ENCODE measurements at places on chromosomes 12 and 14.

DNA sequence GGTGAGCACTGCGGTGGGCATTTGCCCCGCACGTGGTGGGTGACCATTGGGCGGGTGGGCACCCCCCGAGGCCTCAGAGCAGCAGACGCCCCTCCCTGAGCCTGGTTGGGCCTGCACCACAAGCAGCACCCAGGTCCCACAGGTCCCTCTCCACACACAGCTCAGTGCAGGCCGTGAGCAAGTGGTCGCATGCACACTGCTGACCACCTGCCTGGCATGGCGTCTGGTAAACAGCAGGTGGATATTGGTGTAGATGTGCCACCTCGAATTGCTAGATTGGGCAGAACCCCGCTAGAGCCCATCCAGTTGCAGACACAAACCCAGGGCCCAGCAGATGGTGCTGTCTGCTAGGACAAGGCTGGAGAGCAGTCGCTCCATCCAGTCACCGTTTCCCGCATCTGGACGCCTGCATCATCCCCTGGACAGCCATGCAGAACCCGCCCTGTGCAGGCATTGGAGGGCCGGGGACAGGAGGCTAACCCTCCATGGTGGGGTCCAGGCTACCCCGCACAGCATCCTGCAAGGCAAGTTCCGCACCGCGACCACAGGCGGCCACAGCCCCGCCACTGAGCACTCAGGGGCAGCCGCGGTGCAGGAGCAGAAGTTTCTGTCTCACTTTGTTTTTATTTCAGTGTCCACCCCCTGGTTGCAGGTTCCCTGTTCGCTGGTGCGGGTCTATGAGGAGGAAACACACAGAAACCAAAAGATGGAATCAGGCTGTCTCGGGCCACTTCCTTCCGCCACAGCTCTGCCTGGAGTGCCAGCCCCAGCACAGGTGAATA lies 45.6 kb upstream of the RIMBP2 start:
- no peak for DNase-seq

DNA sequence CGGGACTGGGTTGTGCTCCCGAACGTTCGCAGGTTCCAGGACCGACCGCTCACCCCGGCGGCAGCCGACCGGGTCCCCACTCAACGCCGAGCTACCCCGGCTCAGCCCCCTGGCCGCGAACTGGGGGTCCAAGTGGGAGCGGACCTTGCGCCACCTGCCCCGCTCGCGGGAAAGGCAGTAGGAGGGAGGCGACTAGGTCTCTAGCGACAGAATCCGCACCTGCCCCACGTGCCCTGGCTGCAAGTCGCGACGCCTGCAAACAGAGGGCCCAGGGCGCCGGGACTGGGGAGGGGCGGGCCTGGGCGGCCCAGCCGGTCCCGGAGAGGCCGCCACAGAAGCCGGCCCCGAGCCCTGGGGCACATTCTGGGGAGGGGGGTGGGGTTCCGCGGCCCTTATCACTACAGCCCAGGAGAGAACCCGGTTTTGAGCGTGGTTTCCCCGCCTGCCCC lies 239.2 kb upstream of the CPNE8 start:
- no peak for DNase-seq

DNA sequence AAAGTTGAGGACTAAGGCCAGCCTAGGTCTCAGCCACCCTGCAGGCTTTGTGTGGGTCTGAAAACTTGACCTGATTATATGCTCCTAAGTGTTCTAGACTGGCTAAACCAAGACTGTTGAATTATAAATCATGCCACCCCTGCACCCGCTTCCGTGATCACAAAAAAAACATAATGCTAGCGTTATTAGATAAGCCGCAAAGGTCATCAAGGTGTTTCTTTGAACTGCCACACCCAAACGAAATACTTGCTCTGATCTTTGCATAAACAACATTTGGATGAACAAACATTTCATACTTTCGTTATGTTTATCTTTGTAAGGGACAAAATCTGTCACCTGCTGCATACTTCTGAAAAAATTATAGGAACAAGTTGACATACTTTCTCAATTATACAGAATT lies 2.5 kb downstream of the SMCO2 start:
- DNase-seq = no peak

- DNase-seq = no peak
Measured at GRCh38 chr12:29350080-29350479, 30.9 kb downstream of the ERGIC2 start.

DNA sequence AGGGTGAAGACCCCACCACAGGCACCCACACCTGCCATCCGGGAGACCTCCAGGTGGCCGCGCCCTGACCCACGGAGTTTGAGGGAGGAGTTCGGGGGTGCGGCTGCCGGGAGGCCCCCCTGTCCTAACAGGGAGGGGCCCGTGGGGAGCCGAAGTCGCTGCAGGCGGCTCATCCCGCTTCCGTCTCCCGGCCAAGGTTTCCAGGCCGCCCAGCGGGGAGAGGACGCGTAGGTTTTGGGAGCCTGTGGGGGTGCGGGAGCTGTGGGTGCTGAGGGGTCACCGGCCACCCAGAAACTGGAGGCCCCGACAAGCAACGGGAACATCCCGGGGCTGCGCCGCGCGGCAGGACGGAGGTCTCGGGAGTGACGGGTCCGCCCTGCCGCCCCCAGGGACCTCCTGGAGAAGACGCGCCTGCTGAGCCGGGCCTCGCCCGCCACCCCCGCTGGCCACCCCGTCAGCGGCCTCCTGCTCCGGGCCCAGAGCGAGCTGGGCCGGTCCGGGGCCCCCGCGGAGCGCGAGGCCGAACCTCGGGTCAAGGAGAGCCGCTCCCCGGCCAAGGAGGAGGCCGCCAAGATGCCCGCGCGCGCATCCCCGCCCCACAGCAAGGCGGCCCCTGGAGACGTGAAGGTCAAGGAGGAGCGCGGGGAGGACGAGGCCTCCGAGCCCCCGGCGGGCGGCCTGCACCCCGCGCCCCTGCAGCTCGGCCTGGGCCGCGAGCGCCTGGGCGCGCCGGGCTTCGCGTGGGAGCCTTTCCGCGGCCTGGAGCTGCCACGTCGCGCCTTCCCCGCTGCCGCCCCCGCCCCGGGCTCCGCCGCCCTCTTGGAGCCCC lies 27.6 kb downstream of the LRCOL1 start:
- DNase-seq = no peak

DNA sequence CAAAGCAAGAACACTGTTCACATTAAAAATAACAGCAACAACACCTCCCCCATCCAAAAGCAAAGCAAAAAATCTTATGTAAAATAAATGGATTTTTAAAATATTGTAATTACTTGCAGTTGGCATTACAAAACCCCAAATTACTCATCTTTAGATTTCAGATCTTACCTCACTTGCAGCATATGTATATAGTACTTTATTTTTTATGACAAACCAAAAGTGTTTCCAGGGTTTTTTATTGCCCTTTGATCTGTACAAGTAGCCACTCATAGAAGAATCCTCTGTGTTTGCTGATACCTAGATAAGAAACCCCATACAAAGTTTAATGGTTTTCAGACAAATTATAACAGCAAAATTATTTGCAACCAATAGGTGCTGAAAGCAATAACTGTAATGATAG lies 12.2 kb upstream of the NR2C1 start:
- no peak for DNase-seq

DNA sequence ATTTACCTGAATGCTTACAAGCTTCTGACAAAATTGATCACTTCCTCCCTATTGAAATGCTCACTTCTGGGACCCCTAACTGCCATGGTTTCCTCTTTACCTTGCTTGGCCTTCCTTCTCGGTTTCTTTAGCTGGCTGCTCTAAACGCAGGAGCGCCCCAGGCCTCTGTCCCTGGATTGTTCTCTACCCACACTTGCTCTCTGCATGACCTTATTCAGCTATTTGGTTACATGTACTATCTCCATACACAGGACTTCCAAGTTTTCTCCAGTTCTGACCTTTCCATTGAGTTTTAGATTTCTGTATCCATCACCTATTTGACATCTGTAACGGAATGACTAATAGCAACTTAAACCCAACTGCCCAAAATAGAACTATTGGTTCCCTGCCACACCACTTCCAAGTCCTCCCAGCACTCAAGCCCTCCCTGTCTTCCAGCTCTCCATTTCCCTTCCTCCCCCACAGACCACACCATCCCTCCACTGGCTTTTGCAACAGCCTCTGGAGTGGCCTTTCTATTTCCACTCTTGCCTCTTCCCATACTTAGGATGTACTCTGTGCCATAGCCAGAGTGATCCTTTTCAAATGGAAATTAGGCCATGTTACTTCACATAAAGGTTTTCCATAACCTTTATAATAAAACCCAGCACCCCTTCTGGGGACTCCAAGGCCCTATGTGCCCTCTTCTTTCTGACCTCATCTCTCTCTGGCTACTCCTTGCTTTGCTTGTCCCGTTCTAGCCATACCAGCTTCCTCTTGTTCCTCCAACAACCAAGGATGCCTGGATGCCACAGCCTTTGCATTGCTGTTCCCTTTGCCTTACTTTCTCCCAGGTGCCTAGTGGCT lies 202.2 kb downstream of the AEBP2 start:
- DNase-seq = no peak

- no peak for DNase-seq
Measured at GRCh38 chr14:65167072-65167645, 64.8 kb upstream of the MAX start.

DNA sequence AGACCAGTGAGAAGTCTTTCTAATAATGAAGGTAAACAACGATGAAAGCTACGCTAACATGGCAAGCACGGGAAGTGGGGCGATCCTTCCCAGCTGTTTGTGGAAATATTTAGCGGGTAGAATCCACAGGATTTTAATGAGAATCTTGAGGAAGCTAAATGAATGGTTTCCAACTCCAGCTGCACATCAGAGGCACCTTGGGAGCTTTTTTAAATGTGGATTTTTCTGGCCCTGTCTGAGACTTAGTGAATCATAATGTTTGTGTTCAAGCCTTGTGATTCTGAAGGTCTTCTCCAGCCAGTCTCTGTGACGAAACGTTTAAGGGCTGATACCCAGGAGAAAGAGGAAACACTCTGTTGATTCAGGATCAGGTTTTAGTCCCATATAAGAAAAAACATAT lies 169.8 kb downstream of the CAPZA3 start:
- DNase-seq = no peak

GRCh38 chr12:34400986-34401658 lies 378.8 kb downstream of the ALG10 start:
- DNase-seq = peak; percentile 70

DNA sequence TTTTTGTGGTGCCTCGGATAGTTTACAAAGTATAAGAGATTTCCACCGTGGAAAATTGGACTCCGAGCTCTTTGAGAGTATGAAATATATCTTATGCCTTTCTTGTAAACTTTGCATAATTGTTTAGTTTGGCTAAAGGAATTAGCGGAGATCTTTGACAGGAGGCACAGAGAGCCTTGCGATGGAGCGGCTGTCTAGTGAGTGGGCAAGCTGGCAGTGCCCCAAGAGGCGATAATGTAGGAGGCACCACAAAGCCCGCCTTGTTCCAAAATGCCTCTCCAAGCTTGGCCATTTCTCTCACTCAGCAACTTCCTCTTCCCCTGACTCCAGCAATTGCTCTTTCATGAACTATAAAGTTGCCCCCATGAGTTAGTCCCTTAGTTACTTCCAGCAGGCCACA lies 270.1 kb upstream of the PRICKLE1 start:
- no peak for DNase-seq

GRCh38 chr12:99800605-99801004 lies 153.1 kb downstream of the GARIN6 start:
- DNase-seq = no peak

DNA sequence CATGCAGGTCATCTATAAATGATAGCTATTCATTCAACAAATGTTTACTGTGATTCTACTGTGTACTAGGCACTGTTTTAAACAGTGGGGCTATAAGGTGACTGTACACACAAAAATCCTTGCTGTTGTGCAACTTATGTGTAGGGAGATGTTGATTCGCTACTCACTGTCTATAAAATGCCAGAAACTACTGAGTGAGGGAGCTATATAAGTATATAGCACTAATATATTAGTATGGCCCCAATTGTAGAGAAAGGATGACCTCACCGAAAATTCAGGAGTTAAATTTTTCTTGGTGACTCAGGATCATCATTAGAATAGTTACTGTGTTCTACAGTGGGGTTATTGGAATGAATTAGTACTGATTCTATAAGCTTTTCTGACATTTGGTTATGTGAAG lies 117.4 kb downstream of the TGFB3 start:
- no peak for DNase-seq

DNA sequence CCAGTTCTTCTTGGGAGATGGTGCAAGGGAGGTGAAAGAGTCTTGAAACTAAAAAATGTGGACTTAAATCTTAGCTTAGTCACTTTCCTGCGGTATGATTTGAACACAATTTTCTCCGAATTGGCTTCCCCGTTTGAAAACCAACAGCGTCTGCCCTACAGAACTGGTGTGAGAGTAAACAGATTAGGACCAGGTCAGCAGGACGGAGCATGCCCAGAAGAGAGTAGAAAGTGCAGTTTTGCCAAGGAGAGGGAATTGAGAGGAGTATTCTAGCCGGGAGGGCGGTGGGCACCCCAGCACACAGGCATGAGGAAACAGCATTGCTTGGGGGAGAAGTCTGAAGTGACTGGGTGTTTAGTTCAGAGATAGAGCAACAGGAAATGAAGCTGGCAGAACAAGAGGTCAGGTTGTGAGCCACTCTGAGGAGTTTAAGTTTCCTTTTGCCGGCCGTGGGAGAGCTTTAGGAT lies 927.1 kb downstream of the VRK1 start:
- no peak for DNase-seq

GRCh38 chr14:74604911-74605310 lies 7.1 kb downstream of the LTBP2 start:
- DNase-seq = no peak

GRCh38 chr14:68113343-68113930 lies 293.9 kb downstream of the RAD51B start:
- DNase-seq = no peak

GRCh38 chr12:77308056-77308455 lies 242.7 kb upstream of the E2F7 start:
- DNase-seq = no peak

GRCh38 chr14:28307506-28307905 lies 459.1 kb upstream of the FOXG1 start:
- no peak for DNase-seq

DNA sequence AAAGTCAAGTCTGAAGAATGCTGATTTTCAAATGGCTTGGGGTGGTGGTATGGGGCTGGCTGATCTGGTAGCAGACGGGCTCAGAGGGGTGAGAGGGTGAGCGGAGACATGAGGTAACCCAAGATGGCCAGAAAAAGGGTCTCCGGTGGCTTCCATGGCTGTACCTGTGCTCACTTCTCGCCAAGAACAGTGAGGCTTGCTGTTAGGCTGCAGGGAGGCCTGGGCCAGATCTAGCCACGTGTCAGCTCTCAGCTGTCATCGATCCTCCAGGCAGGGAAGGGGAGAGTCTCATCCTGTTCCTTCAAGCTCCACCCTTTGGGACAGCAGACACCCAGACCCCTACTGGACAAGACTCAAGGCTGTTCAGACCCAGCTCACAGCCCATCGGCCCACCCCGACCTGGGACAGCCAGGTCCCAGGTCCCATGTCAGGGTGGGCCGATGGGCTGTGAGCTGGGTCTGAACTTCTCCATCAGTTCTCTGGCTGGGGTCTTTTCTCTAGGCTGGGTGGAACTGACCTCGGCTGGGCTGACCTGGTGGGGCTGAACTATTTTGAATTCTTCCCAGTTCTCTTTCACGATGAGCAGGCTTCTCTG lies 9.0 kb downstream of the LRTM2 start:
- DNase-seq = no peak

Data from coronary artery (tissue), 2 donors.